ENCODE measurements at places on chromosomes 3 and 15. TPM values are rescaled to one million over a fixed set of nuclear protein-coding genes. Genes with fewer than 3 reads are reported as not detected.

The SAMD7 gene
- not detected for total RNA-seq

The GP9 gene
- total RNA-seq: not detected

The MAGEL2 gene
- total RNA-seq: 0.54 TPM

The CLEC3B gene
- 97.2 TPM for total RNA-seq

DNA sequence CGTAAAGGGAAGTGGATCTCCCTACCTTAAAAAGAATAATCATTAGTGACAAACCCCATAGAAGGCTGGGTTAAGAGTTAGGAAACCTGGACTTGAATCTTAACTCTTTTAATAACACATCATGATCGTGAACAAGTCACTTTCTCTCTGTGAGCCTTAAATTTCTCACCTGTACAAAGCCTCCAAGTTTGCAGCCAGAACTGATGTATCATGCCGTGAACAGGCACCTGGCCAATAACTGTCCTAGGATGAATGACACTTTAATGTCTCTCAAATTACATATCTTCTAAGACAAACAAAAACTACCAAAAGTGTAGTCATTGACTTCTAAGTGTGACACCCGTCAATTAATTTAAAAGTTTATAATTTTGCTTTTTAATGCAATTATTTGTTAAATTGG lies 3.9 kb downstream of the UPK1B start:
- no peaks in the 10 kb centered on the region for H3K27me3 ChIP-seq
- DNase-seq: no peak
- H3K4me3 ChIP-seq: no peak overlapping the region
- H3K4me1 ChIP-seq: no peaks in the 10 kb centered on the region

DNA sequence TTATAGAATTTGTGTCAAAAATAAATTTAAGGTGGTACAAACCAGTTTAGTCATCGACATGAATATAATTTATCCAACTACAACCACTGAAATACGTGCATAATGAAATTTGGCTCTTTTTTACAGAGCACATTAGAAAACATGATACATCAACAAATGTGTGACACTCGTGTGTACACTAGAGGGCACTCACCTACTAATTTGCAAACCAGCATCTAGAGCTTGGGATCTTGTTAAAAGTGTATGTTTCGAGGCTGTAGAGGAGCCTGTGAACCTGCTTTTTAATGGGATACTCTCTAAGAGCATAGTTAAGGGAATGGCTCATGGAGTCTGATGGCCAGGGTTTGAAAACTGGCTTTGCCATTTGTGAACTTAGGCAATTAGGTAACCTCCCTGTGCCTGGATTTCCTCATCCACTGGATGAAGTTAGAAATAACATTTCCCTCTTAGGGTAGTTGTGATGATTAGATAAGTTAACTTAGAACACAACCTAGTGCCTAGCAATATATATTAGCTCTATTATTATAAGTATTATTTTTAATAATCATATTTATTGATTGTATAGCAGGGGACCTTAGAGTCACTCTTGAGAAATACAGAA lies 8.8 kb upstream of the CPOX start:
- H3K27me3 ChIP-seq: no peaks in the 10 kb centered on the region
- DNase-seq: no peak
- H3K4me1 ChIP-seq: no peaks in the 10 kb centered on the region
- H3K27ac ChIP-seq: no peak overlapping the region

DNA sequence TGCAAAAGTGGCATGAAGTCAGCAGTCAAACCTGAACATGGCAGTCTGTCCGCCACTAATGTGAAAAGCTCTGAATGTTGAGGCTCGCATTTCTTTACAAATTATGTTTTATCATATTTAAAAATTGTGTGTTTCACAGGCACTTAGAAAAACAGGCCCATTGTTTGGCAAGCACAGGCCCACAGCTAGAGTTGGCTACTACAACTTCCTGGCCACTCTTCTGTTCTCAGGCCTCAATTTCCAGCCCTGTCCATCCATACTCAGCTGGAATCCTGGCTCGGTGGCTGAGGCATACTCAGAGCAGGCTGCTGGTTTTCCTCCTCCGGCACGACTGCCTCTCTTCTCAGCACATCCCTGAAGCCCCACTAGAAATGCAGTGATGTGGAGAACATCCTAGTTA lies 44.3 kb downstream of the C2CD4B start:
- H3K36me3 ChIP-seq: no peaks in the 10 kb centered on the region
- H3K27me3 ChIP-seq: no peaks in the 10 kb centered on the region
- no peak overlapping the region for H3K27ac ChIP-seq
- no peak overlapping the region for H3K4me3 ChIP-seq

GRCh38 chr15:99536422-99537040 lies 29.3 kb upstream of the MEF2A start:
- no peaks in the 10 kb centered on the region for H3K4me1 ChIP-seq
- no peaks in the 10 kb centered on the region for H3K27me3 ChIP-seq
- H3K27ac ChIP-seq: peak overlapping the region; percentile 7
- H3K4me3 ChIP-seq: no peak overlapping the region
- DNase-seq: peak; percentile 71
- no peaks in the 10 kb centered on the region for H3K36me3 ChIP-seq
